ENCODE measurements at places on chromosomes 3 and 15.

DNA sequence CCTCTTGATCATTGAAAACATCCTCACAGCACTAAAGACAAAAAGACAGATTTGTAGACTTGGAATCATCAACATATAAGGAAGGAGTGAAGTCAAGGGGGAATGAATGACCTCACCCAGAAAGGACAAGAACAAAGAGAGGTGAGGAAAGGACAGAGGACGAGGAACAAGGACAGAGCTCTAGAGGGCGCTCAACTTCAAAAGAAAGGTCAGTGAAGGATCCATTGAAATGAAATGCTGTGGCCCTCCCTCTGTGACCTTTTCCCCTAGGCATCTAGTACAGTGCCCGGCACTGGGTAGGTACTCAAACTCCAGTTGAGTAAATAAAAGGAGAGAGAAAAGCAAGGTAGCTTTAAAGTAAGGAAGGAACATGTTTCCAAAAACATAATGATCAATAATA lies 2.6 kb downstream of the ATP8B4 start:
- peak; percentile 62 for DNase-seq

DNA sequence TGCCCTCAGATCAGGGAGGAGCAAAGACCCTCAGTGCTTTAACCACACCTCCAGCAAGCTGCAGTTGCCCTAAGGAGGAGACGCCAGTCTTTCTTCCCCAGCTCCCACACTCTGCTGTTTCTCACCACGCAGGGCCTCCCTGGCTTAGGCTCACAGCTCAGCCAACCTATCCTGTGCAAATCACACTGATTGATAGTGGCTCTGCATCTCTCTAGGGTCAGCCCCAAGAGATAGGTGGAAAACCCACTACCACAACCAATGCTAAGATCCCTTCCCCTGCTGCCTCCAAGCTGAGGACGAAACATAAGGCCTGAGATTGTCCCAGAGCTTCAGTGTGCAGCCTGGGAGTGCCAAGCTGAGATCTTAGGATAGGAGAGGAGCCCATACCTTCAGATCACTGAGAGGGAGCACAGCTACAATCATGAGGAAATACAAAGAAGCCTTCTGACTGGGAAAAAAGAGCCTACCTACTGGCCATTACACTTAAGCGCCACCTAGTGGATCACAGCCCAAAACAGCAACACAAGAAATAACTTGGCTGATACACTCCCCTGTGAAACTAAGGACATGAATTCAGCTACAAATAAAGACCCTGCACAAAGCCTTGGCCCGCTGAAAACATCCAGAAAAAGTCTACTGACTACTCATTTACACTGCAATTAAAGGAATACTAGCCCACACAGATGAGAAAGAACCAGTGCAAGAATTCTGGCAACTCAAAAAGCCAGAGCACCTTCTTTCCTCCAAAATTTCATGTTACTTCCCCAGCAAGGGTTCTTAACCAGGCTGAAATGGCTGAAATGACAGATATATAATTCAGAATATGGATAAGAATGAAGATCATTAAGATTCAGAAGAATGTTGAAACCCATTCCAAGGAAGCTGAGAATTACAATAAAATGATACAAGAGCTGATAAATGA lies 271.5 kb upstream of the DCBLD2 start:
- DNase-seq, result peak; percentile 74

DNA sequence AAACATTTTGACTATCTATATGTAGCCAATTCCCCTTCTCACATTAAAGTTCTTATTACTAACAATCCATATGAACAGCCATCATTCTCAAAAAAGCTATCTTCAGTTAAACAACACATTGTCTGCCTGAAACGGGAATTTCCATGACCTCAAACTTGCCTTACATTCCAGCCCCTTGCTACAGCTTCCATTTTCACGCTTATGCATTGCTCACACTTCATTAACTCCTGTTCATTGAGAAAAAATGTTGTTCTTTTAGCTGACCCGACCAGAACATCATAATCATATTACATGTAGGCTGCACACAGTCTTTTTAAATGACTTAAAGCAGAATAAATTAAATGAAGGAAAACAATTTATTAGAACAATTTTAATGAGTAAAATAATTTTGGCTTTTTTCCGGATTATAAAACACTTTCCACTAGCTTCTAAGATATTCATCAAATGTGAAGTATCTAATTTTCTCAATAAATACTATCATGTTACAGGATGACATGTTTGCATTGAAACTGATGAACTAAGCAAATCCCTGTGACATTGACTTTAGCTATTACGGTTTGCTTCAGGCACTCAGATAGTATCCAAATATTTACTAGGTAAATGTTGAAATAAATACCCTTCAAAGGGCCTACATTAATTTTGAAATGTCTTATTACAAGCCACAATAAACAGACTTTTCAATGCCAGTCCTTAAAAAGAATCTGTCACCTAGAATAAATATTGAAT lies 49.9 kb downstream of the P3H2 start:
- no peak for DNase-seq

- DNase-seq, result peak; percentile 75
Observed at GRCh38 chr3:186909078-186909853, 21.1 kb upstream of the ST6GAL1 start.

DNA sequence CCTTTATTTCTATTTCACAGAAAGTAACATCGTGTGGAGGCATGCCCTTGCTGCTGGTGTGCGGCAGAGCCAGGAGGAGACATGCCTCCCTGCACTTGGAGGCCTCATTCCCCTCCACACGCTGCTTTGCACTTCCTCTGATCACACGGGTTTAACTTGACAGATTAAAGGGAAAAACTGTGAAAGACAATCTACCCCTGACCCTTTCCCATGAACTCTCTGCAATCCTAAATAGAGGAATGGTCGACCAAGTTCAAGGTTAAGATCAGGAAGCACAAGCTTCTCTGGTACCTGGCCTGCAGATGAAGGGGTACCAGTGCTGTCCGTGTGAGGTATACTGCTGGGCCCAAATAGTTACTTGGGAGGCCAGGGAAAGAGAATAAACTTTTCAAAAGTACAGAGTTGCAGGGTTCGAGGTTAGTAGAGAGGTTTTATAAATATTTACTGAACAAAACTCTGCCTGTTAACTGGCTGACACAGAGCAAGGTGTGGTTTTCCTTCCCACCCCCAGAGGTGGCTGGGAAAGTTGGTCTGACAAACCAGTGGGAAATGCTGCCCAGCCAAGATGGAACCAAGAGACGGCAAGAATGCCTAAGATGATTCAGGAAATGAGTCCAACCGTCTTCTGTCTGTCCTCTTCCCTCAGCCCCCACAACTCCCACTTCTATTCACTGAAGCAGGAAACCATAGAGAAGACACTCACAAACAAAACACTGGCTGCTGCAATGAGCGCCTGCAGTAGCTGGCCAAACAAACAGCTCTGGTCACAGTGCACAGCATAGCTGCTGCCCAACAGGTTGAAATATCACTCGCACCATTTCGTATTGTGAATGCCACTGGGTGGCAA lies 79.6 kb downstream of the IGF2BP2 start:
- no peak for DNase-seq

GRCh38 chr15:68408971-68409370 lies 23.0 kb downstream of the ITGA11 start:
- no peak for DNase-seq

DNA sequence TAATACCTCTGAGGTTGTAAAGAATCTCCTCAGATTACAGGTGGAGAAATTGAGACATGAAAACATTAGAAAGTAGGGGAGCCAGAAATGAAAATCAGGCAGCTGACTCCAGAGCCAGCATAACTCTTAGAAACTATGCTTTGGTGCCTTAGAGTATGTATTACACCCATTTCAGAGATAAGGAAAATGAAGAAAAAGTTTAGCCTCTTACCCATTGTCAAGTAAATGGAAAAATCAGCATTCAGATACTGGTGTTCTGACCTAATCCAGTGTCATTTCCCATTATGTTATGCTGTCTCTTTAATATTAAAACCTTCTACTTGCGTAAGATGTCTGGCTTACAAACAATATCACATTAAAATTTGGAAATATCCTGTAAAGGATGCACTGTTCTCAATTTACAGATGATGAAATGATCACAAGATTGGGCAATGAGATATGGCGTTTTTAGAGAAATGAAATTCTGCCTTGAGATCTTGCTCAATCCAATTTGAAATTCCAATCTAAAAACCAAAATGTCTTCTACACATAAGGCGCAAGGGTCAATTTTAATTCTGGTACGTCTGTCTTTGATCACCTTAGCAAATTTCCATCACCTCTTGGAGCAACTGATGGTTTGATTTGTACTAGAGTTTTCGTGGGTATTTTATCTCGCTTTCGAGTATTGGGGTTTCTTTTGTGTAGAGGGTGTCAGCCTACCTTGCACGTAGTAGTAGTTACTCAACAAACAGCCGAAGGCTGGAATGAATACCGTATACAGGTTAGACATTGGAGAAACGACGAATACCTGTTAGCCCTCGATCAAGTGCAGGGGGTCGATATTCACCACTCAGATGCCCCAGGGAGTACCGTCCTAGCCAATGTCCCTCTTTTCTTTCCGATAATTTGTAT lies 902 bp upstream of the ZCWPW2 start:
- DNase-seq, result no peak

DNA sequence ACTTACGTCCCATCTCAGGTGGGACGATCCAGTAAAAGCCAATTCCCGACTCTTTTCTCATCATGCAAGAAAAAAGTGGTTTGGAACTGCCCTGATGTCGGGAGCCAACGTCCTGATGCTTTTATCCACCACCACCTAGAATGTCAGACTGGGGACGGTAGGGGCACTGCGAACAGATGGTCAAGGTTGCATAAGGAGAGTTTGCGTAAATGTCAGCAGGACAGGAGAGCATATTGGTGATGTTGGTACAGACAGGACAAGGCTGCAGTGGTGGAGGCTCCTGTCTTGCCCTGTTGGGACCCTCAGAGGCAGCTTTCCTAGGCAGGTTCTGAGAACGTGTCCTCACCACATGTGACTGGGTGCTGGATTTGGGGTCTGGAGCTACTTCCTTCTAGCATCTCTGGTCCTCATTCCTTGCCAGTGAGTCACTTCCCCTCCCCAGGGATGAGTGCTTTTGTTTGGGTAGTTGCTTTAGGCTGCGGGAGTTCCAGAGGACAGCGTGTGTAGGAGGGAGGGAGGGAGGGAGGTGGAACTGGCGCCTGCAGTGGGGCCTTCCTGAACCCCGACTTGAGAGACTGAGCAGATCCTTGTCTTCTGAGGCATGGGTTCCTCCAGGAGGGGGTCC lies 21.0 kb downstream of the THSD4 start:
- peak; percentile 69 for DNase-seq

DNA sequence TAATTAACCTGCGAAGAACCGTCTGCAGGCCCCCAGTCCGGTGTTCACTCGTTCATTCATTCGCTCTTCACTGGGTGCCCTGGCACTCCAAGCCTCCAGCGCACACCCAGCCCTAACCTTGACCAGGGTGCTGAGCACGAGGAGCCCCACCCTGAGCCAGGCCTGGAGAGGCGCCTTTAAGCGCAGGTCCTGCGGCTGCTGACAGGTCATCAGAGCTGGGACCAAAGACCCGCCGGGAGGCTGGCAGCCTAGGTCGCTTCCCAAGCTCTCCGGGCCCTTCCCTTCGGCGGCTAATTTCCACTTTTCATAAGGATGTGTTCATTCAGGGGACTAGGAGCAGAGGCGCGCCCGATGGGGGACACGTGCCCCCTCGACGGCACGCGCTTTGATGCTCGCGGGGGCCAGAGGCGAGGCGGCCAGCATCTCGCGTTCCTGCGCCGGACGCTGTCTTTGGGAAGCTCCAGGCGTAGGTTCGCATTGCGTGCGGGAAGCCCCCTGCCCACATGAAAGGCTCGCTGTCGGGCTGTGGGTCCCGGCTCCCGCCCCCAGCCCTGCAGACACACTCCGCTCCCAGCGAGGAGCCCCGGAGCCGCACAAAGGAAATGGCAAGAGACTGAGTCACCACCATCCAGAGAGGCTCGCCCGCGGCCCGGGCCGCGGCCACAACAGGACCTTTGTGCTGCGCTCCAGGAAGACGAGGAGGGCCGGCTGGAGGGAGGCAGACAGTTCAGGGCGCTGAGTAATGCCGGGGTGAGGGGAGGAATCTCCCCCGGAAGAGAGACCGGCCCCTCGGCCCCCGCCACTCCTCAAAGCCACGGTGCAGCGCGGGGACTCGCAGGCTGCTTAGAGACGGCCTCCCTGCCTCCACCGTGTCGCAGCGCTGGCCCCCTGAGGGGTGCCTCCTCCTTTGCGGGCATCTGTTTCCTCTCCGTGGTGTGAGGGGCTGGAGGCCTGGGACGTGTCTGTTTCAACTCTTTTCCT lies 266.4 kb upstream of the HES1 start:
- peak; percentile 88 for DNase-seq

GRCh38 chr3:51501833-51502561 lies 2.2 kb upstream of the DCAF1 start:
- peak; percentile 86 for DNase-seq

- no peak for DNase-seq
Observed at GRCh38 chr3:131901686-131902085, 133.1 kb downstream of the CPNE4 start.

DNA sequence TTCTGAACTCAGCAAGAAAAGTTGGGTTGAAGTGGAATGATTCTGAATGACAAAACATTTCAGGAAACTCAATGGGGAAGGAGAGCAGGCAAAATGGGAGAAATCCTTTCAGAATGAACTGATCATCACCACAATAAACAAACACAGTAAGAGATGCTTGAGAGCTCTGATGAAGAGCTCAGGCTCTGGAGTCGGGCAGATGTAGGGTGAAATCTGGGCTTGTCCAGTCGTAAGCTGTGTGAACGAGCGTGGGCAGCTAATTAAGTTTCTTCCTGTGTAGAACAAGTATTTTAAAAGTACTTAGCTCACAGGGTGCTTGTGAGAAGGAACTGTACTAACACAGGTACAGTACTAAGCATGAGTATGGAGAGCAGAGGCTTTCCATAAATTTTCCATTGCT lies 406.2 kb downstream of the FOXP1 start:
- no peak for DNase-seq

DNA sequence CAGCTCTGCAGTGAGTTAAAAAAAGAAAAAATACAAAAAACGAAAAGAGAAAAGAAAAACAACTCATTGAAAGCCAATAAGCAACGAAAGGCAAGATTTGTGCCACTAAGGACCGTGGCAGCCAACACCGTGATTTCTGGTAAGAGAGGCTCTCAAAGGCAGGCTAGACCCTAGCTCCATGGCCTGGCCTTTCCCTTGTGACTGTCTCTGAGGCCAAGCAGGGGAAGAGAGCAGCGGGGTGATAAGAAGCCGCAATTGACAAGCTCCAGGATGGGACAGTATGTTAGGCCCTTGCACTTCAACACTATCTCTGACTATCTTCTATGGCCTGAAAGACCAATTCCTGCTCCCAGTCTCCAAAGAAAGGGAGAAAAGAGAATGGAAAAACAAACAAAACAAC lies 12.4 kb downstream of the APOD start:
- DNase-seq, result no peak

GRCh38 chr15:52294881-52295420 lies 653 bp downstream of the MYO5C start:
- DNase-seq, result no peak

- DNase-seq, result no peak
Observed at GRCh38 chr15:64162478-64162868, 349 bp downstream of the PPIB start.

DNA sequence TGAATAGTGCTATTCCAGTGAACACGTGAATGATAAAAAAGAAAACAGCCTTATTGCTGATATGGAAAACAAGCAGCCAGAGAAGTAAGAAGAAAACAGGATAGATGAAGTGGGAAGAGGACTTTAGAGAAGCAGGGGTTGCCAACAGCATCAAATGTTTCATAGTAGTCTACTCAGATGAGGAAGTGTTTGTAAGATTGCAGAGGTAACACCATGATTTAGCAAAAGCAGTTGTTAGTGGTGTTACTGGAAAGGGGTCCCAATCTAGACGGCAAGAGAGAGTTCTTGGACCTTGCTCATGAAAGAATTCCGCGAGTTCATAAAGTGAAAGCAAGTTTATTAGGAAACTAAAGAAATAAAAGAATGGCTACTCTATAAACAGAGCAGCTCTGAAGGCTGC lies 108.8 kb upstream of the MCTP2 start:
- DNase-seq, result no peak
